ENCODE measurements at places on chromosomes 4 and X. TPM values are rescaled to one million over a fixed set of nuclear protein-coding genes. Genes with fewer than 3 reads are reported as not detected.
A peak's percentile ranks its signal among the peaks of the same experiment; 100 is the strongest.

- no peaks in the 10 kb centered on the region for H3K4me1 ChIP-seq
- no peaks in the 10 kb centered on the region for H3K36me3 ChIP-seq
- no peak overlapping the region for H3K27ac ChIP-seq
- DNase-seq = no peak
- no peaks in the 10 kb centered on the region for H3K27me3 ChIP-seq
- no peak overlapping the region for H3K4me3 ChIP-seq
Measured at GRCh38 chrX:41518127-41518840, 71.1 kb downstream of the NYX start.

- H3K4me1 ChIP-seq = peaks cover 33% of the 10 kb centered on the region
- H3K4me3 ChIP-seq = no peak overlapping the region
- peak; percentile 97 for DNase-seq
- no peaks in the 10 kb centered on the region for H3K27me3 ChIP-seq
Measured at GRCh38 chr4:28287831-28288233, 1427.2 kb downstream of the STIM2 start.

- no peaks in the 10 kb centered on the region for H3K36me3 ChIP-seq
- H3K27me3 ChIP-seq = no peaks in the 10 kb centered on the region
- DNase-seq = peak; percentile 79
Measured at GRCh38 chr4:153345012-153345981, 809 bp downstream of the MND1 start.

PDE6B gene
- 0.11 TPM for total RNA-seq

NXF2B gene
- not detected for total RNA-seq

DNA sequence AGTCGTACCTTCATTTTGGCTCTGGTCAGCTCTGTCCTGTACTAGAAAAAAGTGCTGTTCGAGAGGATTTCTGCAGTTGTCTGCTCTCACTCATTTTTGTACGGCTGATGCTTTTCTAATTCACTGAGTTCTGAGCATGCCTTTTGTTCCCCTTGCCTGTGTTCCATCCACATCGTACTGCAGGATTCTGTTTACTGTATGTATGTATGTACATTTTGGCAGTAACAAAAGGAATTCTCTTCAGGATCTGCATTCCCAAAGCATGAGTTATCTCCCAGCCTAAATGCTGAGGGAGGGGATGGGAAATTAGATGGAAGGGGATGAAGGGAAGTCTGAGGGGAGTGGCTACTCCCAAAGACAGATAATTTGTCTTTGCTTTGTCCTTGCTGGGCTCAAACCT lies 87.6 kb downstream of the GBA3 start:
- H3K27ac ChIP-seq = no peak overlapping the region
- H3K36me3 ChIP-seq = no peaks in the 10 kb centered on the region
- no peak overlapping the region for H3K4me3 ChIP-seq
- DNase-seq = no peak
